Ammon's horn (tissue), 1 donor: ENCODE measurements at places on chromosomes 12 and 14.

DNA sequence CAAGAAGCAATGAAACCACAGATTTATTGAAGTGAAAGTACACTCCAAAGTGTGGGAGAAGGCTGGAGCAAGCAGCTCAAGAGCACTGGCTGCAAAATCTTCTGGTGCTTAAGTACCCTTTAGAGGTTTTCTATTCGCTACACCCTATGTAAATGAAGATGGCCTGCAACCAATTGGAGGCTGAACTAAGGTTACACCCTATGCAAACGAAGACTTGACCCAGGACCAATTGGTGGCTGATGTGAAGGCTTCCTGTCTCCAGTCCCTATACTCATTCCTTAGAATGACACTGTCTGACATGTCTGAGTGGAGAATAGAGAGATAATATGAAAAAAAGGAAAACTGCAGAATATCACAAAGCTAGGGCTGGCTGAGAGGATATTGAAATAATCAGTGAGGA lies 57.2 kb downstream of the ALG10B start:
- no peak for DNase-seq

GRCh38 chr12:109621211-109621694 lies 47.7 kb downstream of the MVK start:
- DNase-seq, result no peak

GRCh38 chr14:61475316-61475715 lies 153.9 kb downstream of the PRKCH start:
- DNase-seq, result peak; percentile 81

DNA sequence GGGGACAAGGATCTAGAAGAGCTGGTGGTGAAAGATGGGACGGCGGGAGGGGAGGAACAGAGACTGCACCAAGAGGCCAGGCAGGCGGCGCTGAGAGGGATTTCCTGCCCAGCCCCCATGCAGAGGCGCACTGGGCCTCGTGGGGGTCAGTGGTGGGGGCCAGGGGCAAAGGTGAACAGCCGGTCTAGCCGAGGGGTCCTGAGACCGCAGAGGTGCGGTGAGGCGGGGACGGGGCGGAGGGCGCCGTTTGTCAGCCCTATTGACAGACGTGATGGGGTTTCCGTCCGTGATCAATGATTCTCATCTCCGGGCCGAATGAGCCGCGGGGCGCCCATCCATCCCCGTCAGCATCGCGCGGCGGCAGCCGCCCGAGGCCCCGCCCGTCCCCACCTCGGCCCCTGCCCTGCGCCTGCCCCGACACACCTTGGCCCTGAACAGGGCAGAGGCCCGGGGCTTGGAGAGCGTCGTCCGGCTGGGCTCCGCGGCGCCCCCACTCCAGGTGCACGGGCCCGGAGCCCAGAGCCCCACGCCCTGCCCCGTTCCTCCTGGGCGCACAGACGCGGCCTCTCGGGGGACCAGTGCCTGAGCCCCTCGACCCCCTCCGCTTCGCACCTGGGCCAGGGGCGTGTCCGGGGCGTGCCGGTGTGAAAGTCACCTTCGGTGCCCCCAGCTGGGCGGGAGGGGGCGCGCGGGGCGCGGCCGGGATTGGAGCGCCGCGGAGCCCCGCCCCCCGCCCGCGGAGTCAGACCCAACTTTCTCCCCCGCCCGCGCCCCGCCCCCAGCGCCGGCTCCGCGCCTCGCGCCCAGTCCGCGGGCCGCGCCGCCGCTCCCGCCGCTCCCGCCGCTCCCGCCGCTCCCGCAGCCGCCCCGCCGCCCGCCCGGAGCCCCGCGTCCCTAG lies at the start of gene NXPH4:
NXPH4 (plus strand) TSS at position 781 of the 898 bp plus-strand sequence. CDS start 176 bp downstream, outside the sequence.
- no peak for DNase-seq

GRCh38 chr12:117080661-117081144 lies 18.5 kb downstream of the TESC start:
- DNase-seq, result no peak

GRCh38 chr14:85542623-85543022 lies 12.7 kb downstream of the FLRT2 start:
- DNase-seq, result no peak

- DNase-seq, result no peak
These were observed 18.0 kb upstream of the PARP11 start for GRCh38 chr12:3891201-3891600.

DNA sequence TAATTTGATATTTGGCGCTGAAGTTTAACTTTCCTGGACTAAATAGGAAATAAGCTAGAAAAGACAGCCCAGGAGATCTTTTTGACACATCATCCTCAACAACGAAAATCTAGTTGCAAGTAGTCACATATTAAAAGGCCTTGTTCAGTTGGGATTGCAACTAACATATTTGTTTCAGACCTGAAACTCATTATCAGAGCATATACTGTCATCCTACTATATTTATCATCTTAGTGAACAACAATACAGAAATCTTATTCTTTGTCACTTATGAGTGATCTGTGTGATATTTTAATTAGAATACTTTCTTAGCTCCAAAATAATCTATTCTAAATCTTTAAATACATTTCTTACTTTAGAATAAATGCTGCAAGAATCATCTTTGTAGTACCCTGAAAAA lies 72.1 kb downstream of the ELK3 start:
- no peak for DNase-seq

GRCh38 chr14:31990926-31991572 lies 86.1 kb upstream of the ARHGAP5 start:
- peak; percentile 50 for DNase-seq

- no peak for DNase-seq
These were observed 94.2 kb downstream of the LLPH start for GRCh38 chr12:66036317-66036716.

DNA sequence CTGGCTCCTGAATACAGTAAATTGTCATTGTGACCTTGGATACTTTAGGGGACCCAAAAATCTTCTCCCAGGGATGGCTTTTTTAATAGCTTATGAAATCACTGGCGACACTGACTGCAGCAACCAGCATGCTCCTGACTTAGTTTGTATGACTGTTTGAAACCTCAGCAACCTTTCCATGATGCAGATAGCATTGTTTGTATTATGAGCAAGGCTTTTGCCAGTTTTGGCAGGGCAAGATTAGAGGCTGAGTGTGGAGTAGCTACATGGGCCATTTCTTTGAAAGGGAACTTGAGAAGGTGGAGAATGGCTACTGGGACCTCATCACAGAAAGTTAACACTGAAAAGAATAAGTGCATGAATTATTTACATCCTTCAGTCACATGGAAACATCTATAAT lies 50.9 kb downstream of the SLC4A8 start:
- no peak for DNase-seq

- DNase-seq, result no peak
These were observed 162.5 kb downstream of the C12orf50 start for GRCh38 chr12:87866578-87867292.
